Erythroblast (primary cell): ENCODE measurements at places on chromosomes 1 and 21.

- no peak for DNase-seq
Observed at GRCh38 chr1:32223683-32224082, 1.5 kb downstream of the EIF3I start.

GRCh38 chr21:18041012-18041411 is 203.6 kb upstream of the CHODL start:
- DNase-seq: peak; percentile 20

- no peak for DNase-seq
Observed at GRCh38 chr1:226820941-226821718, 49.3 kb upstream of the PSEN2 start.

DNA sequence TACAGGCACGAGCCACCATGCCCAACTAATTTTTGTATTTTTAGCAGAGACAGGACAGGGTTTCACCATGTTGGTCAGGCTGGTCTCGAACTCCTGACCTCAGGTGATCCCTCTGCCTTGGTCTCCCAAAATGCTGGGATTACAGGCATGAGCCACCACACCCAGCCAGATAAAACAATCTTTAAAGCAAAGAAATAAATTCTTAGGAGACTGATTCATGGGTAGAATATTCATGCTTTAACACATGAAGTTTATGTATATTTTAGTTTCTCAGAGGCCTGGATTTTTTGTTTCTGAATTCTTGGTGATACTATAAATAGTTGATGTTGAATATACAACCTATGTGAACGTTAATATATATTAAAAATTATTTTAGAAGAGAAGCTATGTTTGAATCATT is 127.4 kb upstream of the KIAA1614 start:
- no peak for DNase-seq

DNA sequence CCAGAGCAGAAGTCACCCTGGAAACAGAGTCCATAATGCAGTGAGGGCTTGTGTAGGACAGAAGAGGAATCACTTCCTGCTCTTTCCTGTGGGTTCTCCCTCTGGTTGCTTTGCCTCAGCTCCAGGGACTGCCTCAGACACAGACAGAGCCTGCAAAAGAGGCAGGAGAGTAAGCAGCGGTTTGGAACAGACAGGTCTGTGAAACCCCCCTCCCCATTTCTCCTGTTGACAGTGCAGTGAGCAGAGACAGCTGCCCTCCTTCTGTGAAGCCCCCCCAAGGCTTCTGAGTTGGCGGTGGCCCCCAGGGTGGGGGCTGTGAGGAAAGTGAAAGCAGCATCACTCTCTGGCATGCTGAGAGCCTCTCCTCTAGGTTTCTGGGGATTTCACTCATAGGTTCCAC is 53.0 kb downstream of the MAB21L3 start:
- DNase-seq: no peak

- no peak for DNase-seq
Observed at GRCh38 chr1:224182057-224182865, 779 bp upstream of the DEGS1 start.
